PC-9 (cell line): ENCODE measurements at places on chromosomes 1 and 21. TPM values are rescaled to one million over a fixed set of nuclear protein-coding genes. Genes with fewer than 3 reads are reported as not detected.

DNA sequence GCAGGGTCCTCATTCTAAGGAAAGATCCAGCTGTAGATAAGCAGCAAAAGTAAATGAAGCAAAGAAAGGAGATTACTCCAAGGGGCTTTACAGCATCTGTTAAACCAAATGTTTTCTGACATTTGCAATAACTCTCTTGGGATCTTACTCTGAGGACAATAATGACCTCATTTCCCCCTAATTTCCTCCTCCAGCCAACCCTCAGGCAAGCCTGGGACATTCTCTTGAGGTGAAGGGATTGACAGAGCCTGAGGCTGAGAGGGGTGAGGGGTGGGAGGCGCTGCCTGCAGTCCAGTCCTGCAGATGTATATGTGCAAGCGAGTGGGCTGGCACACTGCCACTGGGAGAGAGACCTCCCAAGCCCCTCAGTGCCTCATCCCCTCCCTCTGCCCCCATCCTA, 40.5 kb upstream of the NEK2 start:
- DNase-seq: no peak

DNA sequence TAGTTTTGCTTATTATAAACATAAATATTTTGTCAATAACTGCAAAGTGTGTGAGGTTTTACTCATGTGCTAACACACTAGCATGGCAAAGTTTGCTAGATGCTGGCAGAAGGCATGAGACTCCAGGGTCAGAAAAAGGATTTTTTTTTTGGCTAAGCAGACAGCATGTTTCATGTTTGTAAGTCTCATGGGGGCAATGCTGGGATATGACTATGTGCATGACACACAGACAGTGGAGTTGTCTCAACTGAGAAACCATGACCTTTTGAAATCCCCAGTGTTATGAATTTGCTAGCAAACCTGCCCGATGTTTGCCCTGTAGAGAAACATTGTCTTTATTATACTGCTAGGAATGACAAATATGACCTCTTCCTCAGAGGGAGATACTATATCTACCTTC, 448.2 kb downstream of the BRINP3 start:
- no peak for DNase-seq

- no peak for DNase-seq
Measured at GRCh38 chr1:30359539-30360220, 363.7 kb downstream of the MATN1 start.

OR2AK2 gene
- not detected in 2 replicates for total RNA-seq

CYP4A11 gene
- not detected in 2 replicates for total RNA-seq

VHLL gene
- not detected in 2 replicates for total RNA-seq

SLC44A3 gene
- 11.0 and 17.5 TPM in 2 replicates for total RNA-seq

- DNase-seq: no peak
Measured at GRCh38 chr1:71565262-71565661, 484.4 kb upstream of the ZRANB2 start.

GRCh38 chr21:45473496-45474322, 68.5 kb downstream of the SLC19A1 start:
- no peak for DNase-seq

DNA sequence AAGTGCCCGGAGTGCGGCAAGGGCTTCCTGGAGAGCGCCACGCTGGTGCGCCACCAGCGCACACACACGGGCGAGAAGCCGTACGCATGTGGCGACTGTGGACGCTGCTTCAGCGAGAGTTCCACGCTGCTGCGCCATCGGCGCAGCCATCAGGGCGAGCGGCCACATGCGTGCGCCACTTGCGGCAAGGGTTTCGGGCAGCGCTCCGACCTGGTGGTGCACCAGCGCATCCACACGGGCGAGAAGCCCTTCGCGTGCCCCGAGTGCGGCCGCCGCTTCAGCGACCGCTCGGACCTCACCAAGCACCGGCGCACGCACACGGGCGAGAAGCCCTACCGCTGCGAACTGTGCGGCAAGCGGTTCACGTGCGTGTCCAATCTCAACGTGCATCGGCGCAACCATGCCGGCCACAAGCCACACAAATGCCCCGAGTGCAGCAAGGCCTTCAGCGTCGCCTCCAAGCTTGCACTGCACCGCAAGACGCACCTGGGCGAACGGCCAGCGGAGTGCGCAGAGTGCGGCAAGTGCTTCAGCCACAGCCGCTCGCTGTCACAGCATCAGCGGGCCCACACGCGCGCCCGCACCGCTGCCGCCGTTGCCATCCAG, 10.0 kb downstream of the ZNF672 start:
- no peak for DNase-seq

DNA sequence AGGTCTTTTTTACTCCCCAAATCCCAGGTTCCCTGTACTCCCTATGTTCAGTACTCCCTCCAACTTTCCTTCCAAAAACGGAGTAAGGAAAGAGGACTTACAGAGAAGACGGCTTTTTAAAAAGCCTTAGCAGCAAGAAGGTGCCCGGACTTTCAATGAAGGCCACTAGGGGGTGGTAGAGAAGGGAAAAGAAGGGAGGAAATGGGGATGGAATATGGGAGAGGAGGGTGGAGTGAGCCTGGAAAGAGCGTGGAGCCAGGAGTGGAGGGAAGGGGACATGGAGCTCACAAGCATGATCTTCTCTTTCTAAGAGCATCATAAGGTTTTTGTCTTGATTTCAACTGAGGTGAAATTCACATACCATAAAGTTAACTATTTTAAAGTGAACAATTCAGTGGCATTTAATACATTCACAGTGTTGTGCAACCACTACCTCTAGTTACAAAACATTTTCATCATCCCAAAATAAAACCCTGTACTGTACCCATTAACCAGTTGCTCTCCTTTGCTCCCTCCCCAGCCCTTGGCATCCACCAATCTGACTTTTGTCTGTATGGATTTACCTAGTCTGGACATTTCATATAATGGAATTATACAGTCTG, 129.9 kb downstream of the ZNF281 start:
- peak; percentile 23 for DNase-seq

DNA sequence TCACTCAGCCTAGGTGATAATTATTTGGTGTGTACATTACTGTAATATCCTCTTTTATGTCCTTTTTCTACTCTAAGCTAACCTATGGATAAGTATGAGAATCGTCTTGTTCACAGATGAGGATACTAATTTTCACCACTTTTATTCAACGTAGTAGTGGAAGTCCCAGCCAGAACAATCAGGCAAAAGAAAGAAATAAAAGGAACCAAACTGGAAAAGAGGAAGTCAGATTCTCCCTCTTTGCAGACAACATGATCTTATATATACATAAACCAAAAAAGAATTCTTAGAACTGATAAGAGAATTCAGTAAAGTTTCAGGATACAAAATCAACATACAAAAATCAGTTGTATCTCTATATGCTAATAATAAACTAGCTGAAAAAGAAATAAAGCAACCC, 12.6 kb upstream of the RGL1 start:
- DNase-seq: no peak

TARBP1 gene
- 47.3 and 61.1 TPM in 2 replicates for total RNA-seq

S1PR1 gene
- total RNA-seq: 0.15 and 0.68 TPM in 2 replicates

LYPD8 gene
- 0.74 and 1.4 TPM in 2 replicates for total RNA-seq

GRCh38 chr1:32606565-32607371, 43.6 kb downstream of the ZBTB8OS start:
- DNase-seq: no peak

NBPF4 gene
- total RNA-seq: 0.68 and 0.70 TPM in 2 replicates

SMPDL3B gene
- 26.5 and 29.2 TPM in 2 replicates for total RNA-seq

GRCh38 chr1:59990470-59990869, 63.9 kb upstream of the CYP2J2 start:
- no peak for DNase-seq

IQCC gene
- 4.9 and 5.0 TPM in 2 replicates for total RNA-seq

C1orf185 gene
- total RNA-seq: not detected in 2 replicates
